CD4-positive, alpha-beta T cell (primary cell): ENCODE measurements at places on chromosomes 5 and 9. TPM values are rescaled to one million over a fixed set of nuclear protein-coding genes. Genes with fewer than 3 reads are reported as not detected.

ZNF484 gene
- total RNA-seq, result 13.6 TPM

FOXB2 gene
- total RNA-seq, result not detected

FGD3 gene
- total RNA-seq, result 95.7 TPM

GABRA6 gene
- not detected for total RNA-seq

IRX1 gene
- not detected for total RNA-seq

SGCD gene
- total RNA-seq, result not detected

BSPRY gene
- not detected for total RNA-seq

PCDHB14 gene
- not detected for total RNA-seq

TENT4A gene
- 49.2 TPM for total RNA-seq

STKLD1 gene
- total RNA-seq, result 0.59 TPM

DMAC1 gene
- 9.5 TPM for total RNA-seq

VCAN gene
- 7.1 TPM for total RNA-seq

PRR16 gene
- total RNA-seq, result not detected

PAM gene
- total RNA-seq, result 16.1 TPM

NSUN2 gene
- 50.8 TPM for total RNA-seq
